ENCODE measurements at places on chromosomes 16 and 17.

DNA sequence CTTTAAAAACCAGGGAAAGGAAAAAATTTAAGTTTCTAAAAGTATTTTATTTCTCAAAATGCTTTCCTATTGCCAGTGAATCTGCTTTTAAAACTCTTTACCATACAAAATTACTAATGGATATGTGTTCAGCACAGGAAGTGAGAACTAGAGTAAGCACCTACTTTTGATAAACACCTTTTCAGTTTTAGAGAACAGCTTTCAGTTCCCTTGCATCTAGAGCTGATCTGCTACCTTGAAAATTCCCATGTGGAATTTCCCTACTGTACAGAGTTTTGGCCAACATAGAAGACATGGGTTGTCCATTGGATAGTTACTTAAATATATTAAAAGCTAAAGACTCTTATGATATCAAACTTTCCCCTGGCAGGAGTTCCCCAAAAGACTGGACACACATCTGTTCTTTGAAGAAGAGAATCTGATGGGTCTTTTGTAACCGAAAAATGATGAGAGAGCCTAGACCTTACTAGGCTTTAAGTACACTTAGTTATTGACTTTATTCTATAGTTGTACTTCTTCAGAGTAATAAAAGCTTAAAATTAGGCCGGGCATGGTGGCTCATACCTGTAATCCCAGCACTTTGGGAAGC, 112.1 kb upstream of the CNTNAP4 start:
- DNase-seq: no peak

GRCh38 chr16:15440852-15441251, 6.5 kb downstream of the BMERB1 start:
- DNase-seq: no peak

DNA sequence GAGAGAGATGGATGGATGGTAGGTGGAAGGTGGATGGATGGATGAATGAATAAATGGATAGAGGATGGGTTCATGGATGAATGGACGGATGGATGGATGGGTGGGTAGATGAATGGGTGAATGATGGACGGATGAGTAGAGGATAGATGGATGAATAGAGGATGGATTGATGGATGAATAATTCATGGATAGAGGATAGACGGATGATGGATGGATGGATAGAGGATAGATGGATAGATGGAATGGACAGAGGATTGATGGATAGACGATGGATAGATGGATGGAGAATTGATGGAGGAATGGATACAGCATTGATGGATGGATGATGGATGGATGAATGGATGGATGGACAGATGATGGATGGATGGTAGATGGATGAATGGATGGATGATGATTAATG, 91.7 kb downstream of the MYH11 start:
- DNase-seq: no peak

DNA sequence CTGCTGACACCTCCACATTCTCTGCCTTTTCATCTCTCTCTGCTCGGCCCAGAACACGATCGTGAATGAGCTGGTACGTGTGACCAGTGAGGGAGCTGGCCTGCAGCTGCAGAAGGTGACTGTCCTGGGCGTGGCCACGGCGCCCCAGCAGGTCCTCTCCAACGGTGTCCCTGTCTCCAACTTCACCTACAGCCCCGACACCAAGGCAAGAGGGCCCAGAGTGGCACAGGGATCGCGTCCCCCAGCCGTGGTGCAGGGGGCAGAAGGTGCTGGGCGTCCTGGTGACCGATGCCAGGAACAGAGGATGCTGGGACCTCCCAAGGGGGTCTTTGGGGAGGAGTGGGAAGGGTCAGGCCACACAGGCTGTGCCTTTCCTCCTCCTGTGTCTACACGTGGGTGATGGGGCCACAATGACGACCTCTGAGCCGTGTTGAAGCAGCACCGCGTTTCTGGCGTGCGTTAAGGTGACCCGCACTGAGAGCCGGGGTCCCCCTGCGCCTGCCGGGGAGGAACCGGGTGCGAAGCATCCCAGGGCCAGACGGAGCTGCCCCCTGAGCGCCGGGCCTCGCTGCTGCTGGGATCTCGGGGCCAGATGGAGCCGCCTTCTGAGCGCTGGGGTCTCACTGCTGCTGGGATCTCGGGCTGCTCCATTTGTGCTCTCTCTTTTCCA, 17.4 kb downstream of the GAA start:
- no peak for DNase-seq

GRCh38 chr17:37717627-37718323, 27.1 kb downstream of the HNF1B start:
- no peak for DNase-seq

- no peak for DNase-seq
Measured at GRCh38 chr17:34892461-34893249, 68.6 kb downstream of the CCT6B start.

All from effector memory CD8-positive, alpha-beta T cell (primary cell).